ENCODE measurements at places on chromosomes 16 and 17.

DNA sequence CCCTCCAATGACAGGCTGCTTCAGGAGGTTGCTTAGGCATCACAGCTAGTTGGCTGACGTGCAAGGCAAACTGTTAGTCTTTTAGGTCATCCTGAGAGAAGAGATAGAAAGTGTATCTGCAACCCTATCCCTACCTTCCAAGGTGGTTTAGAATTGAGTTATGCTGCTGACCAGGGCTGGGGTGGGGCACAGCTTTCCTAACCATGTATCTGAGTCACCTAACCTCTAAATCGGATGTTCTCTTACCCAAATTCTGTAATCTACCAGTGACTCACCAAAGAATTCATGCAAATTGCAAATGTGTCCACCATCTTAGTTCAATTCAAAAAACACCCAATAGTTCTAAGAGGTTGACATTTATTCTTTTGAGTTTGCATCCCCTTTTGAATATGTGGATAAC is 107.2 kb upstream of the DYNLRB2 start:
- no peaks in the 10 kb centered on the region for H3K27me3 ChIP-seq
- no peak overlapping the region for H3K27ac ChIP-seq
- H3K4me1 ChIP-seq: no peaks in the 10 kb centered on the region
- DNase-seq: no peak
- no peaks in the 10 kb centered on the region for H3K36me3 ChIP-seq

- H3K4me1 ChIP-seq: no peaks in the 10 kb centered on the region
- no peak overlapping the region for H3K27ac ChIP-seq
- H3K27me3 ChIP-seq: no peaks in the 10 kb centered on the region
- no peak for DNase-seq
- peaks cover 85% of the 10 kb centered on the region for H3K36me3 ChIP-seq
These were observed 9.5 kb downstream of the UTP4 start for GRCh38 chr16:69141936-69142335.

DNA sequence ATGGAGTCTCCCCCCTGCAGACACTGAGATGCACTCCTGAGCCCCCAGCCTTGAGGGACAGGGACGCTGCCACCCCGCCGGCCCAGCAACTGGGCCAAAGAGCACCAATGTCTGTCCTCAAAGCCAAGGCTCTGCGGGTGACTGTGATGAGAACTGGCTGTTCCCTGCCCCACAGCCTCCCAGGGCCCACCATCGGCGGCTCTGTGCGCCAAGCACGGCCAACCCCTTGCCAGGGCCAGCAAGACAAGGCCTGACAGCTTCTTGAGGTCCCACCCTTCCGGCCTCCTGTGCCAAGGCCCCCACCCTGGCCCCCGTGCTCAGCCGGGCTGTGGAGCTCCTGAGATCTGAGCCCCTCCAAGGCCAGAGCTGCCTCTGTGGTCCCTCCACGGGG is 34.2 kb upstream of the PABPN1L start:
- H3K36me3 ChIP-seq: no peaks in the 10 kb centered on the region
- H3K27me3 ChIP-seq: no peaks in the 10 kb centered on the region
- no peak for DNase-seq
- H3K4me3 ChIP-seq: no peak overlapping the region

- peaks cover 35% of the 10 kb centered on the region for H3K27me3 ChIP-seq
- no peak for DNase-seq
- no peaks in the 10 kb centered on the region for H3K4me1 ChIP-seq
These were observed 72.1 kb upstream of the TNRC6C start for GRCh38 chr17:77886387-77886728.

DNA sequence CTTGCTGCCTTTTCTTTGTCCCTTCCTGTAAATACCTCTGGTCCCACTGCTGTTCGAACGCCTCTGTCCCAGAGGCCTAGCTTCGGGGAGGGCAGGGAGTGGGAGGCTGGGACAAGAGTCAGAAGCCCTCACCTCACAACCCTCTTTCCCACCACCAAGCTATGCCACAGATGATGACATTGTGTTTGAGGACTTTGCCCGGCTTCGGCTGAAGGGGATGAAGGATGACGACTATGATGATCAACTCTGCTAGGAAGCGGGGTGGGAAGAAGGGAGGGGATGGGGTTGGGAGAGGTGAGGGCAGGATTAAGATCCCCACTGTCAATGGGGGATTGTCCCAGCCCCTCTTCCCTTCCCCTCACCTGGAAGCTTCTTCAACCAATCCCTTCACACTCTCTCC is 10.4 kb downstream of the ARRB2 start:
- no peaks in the 10 kb centered on the region for H3K4me1 ChIP-seq
- no peak overlapping the region for H3K27ac ChIP-seq
- H3K27me3 ChIP-seq: no peaks in the 10 kb centered on the region
- no peak for DNase-seq

DNA sequence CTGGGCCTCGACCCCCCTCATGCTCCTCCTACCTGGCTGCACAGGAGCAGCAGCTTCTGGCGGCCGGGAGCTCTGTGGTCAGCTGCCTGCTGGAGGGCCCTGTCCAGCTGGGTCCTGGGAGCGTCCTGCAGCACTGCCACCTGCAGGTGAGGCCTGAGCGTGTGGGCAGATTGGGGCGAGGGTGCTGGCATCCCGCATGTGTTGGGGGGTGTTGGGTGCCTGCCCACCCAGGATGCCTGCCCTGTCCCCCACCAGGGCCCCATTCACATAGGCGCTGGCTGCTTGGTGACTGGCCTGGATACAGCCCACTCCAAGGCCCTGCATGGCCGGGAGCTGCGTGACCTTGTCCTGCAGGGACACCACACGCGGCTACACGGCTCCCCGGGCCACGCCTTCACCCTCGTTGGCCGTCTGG is 16.5 kb downstream of the FCSK start:
- H3K4me1 ChIP-seq: no peaks in the 10 kb centered on the region
- peak; percentile 87 for DNase-seq

DNA sequence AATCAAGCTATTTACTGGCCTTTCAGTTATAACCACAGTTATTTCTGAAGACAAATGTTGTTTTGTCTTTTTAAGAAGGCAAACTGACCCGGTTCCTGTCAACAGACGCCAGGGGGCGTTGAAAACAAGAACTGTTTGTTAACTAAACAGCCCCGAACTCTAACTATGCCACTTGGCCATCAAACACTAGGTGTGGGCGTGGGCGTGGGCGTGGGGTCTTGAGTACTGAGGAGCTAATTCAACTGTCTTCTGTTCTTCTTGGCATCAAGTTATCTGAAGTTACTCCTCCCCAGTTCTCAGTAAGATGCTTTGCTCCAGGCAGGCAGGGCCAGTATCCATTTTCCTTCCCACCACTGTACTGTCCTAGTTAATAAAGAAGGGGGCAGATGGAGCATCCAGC is 63.3 kb upstream of the MTMR4 start:
- H3K4me3 ChIP-seq: no peak overlapping the region
- H3K4me1 ChIP-seq: no peaks in the 10 kb centered on the region
- no peaks in the 10 kb centered on the region for H3K27me3 ChIP-seq
- H3K27ac ChIP-seq: no peak overlapping the region

- H3K4me3 ChIP-seq: no peak overlapping the region
- H3K4me1 ChIP-seq: peaks cover 41% of the 10 kb centered on the region
- no peaks in the 10 kb centered on the region for H3K27me3 ChIP-seq
- DNase-seq: no peak
- H3K27ac ChIP-seq: no peak overlapping the region
These were observed 52.1 kb downstream of the CUEDC1 start for GRCh38 chr17:57902800-57903759.

GRCh38 chr17:57419940-57420550 is 163.7 kb downstream of the MSI2 start:
- H3K27ac ChIP-seq: no peak overlapping the region
- H3K36me3 ChIP-seq: no peaks in the 10 kb centered on the region
- no peaks in the 10 kb centered on the region for H3K27me3 ChIP-seq
- H3K4me1 ChIP-seq: no peaks in the 10 kb centered on the region
- no peak for DNase-seq

DNA sequence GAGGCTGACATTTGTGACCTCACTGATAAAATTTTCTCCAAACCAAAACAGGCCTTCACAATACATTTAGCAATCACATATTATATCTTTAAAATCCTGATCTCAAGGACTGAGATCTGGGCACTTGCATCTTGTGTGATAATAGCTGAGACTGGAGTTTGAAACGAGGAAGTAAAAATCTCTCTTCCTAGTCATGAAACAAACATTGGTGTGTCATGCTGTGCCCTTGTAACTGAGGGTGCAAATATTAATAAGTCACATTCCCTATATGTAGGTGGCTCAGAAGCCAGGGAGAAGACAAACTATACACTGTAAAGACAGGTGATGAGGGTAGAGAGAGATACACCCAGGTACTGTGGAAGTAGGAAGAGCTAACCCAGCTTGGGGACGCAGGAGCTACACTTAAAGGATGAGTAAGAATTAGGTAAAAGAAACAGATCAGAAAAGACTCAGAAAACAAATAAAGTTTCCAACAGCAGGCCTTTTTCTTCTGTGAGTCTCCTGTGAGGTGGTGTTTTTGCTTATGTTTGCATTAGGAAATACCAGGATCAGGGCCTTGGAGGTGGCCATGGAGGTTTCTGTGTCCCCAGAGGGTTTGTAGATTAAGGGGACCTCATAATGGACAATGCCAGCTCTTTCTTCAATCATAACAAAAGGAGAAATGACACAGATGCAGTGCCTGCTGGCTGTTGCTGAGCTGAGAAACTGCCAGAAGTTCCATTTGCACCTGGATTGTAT is 335.7 kb downstream of the GRIN2A start:
- no peak for DNase-seq
- peaks cover 8% of the 10 kb centered on the region for H3K27me3 ChIP-seq
- peaks cover 6% of the 10 kb centered on the region for H3K4me1 ChIP-seq
- H3K27ac ChIP-seq: no peak overlapping the region

DNA sequence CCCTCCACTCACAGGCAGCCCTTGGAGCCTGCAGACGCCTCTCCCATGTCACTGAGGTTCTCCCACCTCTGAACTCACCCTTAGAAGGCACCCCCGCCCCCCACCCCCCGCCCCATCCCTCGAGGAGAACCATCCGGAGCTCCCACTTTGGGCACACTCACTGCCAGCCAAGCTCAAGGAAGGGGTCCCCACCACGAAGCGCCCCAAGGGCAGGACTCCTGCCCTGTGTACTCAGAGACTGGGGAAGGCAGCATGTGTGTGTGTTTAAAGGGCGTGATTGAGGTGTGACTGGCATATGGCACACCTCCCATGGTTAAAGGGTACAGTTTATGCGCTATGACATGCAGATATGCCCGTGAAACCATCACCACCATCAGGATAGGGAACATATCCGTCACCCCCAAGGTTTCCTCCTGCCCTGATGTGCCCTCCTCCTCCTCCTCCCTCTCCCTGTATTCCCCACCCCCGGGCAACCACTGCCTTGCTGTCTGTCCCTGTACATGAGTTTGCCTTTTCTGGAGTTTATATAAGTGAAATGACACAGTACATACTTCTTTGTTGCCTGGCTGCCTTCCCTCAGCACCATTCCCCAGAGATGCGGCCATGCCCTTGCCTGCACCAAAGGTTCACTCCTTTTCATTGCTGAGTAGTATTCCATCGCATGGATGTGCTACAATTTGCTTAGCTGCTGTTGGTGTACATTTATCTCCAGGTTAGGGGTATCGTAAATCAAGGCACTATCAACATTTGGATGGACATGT is 14.0 kb upstream of the RBFOX3 start:
- no peak overlapping the region for H3K27ac ChIP-seq
- no peaks in the 10 kb centered on the region for H3K4me1 ChIP-seq
- peak; percentile 35 for DNase-seq
- H3K36me3 ChIP-seq: no peaks in the 10 kb centered on the region
- H3K27me3 ChIP-seq: no peaks in the 10 kb centered on the region

- no peak for DNase-seq
- H3K36me3 ChIP-seq: no peaks in the 10 kb centered on the region
- no peaks in the 10 kb centered on the region for H3K27me3 ChIP-seq
These were observed 37.5 kb downstream of the SOCS3 start for GRCh38 chr17:78322327-78322857.

GRCh38 chr17:80780381-80781198 is 211.1 kb upstream of the CHMP6 start:
- peaks cover 18% of the 10 kb centered on the region for H3K36me3 ChIP-seq
- H3K4me1 ChIP-seq: no peaks in the 10 kb centered on the region
- DNase-seq: no peak

- no peaks in the 10 kb centered on the region for H3K36me3 ChIP-seq
- peak overlapping the region; percentile 92 for H3K27ac ChIP-seq
- no peak overlapping the region for H3K4me3 ChIP-seq
- no peak for DNase-seq
- peaks cover 10% of the 10 kb centered on the region for H3K27me3 ChIP-seq
These were observed 29.5 kb upstream of the GSE1 start for GRCh38 chr16:85583491-85584181.

DNA sequence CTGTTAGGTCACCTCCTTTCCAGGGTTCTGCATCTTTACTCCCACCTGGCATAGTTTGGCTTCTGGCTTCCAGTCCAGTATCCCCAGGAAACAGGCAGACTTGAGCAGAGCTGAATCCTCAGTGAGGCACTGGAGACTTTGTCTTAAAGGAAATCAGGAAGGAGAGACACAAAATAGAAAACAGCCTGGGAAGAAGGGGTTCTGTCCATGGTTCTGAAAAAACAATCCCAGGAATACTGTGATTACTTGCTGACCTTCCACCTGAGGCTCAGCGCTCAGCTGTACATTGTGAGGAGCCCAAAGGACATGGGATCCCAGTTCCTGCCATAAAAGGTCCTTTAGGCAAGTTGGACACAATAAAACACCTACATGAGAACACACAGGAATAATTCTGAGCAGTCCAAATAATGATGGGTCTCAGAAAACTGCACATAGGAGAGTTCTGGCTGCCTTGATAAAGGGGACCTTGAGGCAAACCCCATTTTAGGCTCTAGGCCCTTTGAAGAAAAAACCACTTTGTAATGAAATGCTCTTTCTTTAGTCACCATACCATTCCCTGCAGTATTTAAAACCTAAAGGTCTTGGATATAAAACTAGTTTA is 81.4 kb upstream of the CRHR1 start:
- no peaks in the 10 kb centered on the region for H3K4me1 ChIP-seq
- H3K36me3 ChIP-seq: no peaks in the 10 kb centered on the region
- no peak overlapping the region for H3K4me3 ChIP-seq
- no peak overlapping the region for H3K27ac ChIP-seq
